ENCODE measurements at places on chromosomes 16 and 17.

GRCh38 chr16:84425696-84426095 lies 57.4 kb downstream of the ATP2C2 start:
- no peak for DNase-seq

- DNase-seq: no peak
Observed at GRCh38 chr17:74099442-74100340, 103.8 kb upstream of the RPL38 start.

DNA sequence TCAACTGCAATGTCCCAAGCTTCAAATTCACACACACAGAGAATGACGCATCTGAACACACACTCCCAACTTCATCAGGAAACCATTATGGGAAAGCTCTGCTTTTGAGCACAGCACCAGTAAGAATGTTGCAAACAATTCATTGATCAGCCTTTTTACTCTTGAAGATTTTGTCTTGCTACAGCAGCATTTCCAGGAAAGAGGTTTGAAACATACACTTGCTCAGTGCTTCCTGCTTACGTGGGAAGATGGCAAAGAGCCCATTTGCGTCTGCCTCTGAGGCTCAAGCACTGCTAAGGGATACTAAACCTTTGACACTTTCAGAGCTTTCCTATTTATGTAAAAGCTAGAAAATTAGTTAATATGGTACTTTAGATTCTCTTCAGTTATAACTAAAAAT lies 77.2 kb upstream of the MON1B start:
- DNase-seq: no peak

DNA sequence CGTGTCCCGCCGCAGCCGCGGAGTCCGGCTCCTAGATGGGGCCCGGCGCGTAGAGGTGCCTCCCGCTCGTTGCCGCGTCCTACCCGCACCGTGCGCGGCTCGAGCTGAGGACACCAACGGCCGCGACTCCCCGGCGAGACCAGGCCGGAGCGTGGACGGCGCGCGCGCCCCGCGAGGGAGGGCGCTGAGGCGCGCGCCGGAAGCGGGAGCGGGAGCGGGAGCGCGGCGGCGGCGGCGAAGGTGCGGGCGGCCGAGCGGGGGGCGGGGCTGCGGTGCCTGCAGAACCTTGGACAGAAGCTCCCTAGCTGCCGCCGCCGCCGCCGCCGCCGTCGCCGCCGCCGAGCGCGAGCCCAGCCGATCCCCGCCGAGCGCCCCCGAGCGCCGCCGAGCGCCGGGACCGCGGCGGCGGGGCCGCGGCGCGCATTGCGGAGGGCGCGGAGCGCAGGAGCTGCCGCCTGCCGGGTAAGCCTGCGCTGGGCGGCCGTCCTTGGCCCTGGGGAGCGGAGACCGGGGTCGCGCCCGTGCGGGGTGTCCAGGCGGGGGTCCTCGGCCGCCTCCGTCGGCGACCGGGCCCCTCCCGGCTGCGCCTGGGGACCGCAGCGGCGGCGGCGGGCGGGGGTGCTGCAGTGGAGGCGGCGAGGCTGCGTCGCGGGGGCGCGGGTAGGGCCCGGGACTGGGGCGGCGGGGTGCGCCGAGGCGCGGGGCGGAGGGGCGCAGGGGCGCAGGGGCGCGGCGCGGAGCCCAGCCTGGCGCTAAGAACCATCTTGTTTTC lies at the start of gene CDK5R1:
CDK5R1 (plus strand) TSS at position 293 of the 772 bp plus-strand sequence. CDS start 628 bp downstream, outside the sequence.
- no peak for DNase-seq

GRCh38 chr16:86919578-86920305 lies 341.4 kb downstream of the FOXL1 start:
- DNase-seq: no peak

- no peak for DNase-seq
Observed at GRCh38 chr17:78873519-78874340, 29.3 kb downstream of the CEP295NL start.

- DNase-seq: no peak
Observed at GRCh38 chr17:73309727-73310596, 1.8 kb downstream of the CDC42EP4 start.

GRCh38 chr16:66265048-66265415 lies 101.5 kb upstream of the CDH5 start:
- no peak for DNase-seq

- DNase-seq: no peak
Observed at GRCh38 chr17:6120351-6120750, 50.2 kb downstream of the WSCD1 start.

GRCh38 chr17:29238133-29238850 lies 8.4 kb upstream of the CRYBA1 start:
- DNase-seq: no peak

DNA sequence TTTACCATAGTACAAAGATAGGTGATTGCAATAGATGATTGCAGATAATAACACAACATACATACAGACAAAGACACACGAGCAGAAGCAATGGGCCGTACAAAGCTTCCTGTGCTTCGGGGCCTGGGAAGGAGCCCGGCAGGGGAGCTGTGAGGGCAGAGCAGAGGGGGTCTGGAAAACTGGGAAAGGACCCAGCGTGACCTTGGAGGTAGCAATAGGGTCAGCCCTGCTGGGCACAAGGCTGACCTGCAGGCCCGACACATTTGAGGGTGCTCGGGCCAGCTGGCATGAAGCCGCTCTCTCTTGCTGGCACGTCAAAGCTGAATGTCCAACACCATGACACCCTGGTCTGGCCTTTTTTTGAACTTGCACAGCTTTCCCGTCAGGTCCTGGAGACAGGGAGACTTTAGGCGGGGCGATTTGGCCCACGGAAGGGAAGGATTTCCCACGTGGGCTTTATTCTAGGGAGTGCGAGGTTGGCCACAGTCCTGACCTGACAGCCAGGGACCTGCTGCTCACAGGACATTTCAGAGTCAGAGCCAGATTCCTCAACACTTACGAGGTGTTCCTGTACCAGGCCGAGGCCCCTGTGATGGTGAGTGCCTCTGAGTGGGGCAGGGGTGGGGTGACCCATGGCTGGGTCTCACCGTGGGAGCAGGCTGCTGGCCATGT lies 83.2 kb downstream of the NTN1 start:
- DNase-seq: no peak

Measured in AG09319 (cell line).